Activated CD4-positive, alpha-beta memory T cell treated with anti-CD3 and anti-CD28 coated beads, Interleukin-2, amount 10 ng/mL, durations not matched to agents 7 days and 5 days (primary cell): ENCODE measurements at places on chromosomes 7 and 10. TPM values are rescaled to one million over a fixed set of nuclear protein-coding genes. Genes with fewer than 3 reads are reported as not detected.
A peak's percentile ranks its signal among the peaks of the same experiment; 100 is the strongest.

SLC26A3 gene
- not detected for total RNA-seq

FEZF1 gene
- not detected for total RNA-seq

CDNF gene
- total RNA-seq: 0.75 TPM

MRC1 gene
- total RNA-seq: not detected

DRGX gene
- not detected for total RNA-seq

DNA sequence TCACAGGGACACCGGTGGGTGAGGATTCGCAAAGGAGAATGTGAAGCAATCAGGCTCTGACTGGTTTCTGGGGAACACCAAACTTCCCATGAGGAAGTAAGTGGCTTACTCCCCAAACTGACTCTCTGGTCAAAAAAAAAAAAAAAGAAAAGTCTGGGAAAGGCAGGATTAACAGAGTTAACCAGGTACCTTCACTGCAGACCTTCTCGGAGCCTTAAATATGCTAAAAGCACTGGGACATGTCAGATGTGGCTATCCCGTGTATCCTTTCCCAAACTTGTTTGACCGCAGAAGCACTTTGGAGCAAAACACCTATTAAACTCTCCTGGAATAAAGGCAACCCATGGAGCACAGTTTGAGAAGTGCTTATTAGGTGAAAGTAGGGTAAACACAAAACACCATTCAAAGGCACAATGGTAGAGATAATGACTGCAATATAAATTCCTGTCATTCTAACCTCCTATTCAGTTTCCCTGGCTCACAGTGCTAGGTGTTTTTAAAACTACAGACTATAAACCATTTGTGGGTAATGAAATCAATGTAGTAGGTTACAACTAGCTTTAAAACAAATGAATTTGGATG, 44.1 kb upstream of the MXI1 start:
- no peak for DNase-seq

- DNase-seq: no peak
Observed at GRCh38 chr10:119413093-119413453, 129.4 kb downstream of the RGS10 start.

DNA sequence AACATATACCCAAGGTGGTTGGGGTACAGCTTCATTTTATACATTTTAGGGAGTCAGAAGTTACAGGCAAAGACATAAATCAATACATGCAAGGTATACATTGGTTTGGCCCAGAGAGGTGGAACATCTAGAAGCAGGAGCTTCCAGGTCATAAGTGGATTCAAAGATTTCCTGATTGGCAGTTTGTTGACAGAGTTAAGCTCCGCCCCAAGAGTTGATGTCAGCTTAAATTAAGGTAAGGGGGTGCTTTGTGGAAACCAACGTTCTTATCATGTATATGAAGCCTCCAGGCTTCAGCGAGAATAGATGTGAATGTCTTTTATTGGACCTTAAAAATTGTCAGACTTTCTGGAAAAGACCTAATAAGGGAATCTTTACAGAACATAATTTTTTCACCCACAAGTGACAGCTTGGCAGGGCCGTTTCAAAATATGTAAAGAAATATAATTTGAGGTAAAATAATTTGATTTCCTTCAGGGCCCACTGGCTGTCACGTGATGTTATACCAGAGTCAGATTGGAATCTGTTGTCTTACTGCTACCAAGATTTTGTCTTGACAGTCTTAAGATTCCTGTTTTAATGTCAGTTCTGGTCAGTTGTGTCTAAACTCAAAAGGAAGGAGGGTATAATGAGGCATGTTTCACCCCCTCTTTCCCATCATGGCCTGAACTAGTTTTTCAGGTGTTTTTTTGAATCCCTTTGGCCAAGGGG, 6.3 kb upstream of the PANK1 start:
- no peak for DNase-seq

DNA sequence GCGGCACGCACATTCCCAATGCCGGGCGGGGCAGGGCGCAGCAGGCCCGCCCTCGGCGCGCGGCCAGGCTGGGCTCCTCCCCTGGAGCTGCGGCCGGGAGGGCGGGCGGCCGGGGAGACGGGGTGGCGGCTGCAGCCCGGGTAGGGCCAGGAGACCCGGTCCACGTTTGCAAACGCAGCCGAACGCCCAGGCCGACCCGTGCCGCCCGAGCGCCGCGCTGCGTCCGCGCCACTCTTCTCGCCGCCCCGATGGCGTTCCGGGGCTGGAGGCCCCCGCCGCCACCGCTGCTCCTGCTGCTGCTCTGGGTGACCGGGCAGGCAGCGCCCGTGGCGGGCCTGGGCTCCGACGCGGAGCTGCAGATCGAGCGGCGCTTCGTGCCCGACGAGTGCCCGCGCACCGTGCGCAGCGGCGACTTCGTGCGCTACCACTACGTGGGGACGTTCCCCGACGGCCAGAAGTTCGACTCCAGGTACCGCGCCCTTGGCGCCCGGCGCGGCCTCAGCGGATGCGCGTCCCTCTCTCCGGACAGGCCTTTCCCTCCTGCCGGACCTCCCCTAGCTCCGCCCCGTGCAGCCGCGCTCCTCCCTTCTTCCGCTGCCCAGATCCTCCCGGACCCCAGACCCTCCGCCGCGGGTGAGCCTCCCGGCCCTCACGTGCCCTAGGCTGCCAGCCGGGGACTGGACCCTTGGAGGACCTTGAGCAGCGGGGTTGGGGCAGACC, at the start of gene FKBP9:
TSS of gene FKBP9 (plus strand) at position 115 of the 720 bp plus-strand sequence. CDS start at position 249, 134 bp downstream.
- DNase-seq: peak; percentile 26

- no peak for DNase-seq
Observed at GRCh38 chr7:22863156-22863899, 40.7 kb upstream of the TOMM7 start.

- DNase-seq: no peak
Observed at GRCh38 chr10:59844436-59844835, 61.9 kb downstream of the CCDC6 start.

- no peak for DNase-seq
Observed at GRCh38 chr7:116610210-116610609, 61.8 kb upstream of the MET start.

DNA sequence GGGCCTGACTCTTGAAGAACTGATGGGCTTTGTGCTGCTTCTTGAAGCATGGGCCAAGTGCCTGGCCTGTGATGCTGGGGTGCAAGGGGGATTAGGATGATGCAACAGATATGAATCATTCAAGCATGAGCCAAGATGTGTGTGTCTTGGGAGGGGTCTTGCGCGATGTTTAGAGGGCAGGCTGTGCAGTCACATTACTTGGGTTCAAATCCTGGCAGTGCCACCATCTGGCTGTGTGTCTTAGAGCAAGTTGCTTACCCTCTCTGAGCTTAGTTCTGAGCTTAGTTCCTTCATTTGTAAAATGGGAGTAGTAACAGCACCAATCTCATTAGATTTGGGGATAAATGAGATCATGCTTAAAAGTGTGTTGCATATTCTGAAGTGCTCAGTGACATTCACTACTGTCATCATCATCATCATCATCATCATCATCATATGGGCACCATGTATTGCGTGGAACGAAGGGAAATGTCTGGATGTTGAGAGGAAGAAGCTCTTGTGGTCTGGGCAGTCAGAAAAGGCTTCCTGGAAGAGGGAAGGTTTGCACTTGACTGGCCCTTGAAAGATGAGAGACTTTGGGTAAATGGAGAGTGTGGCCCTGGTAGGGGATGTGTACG, 9.3 kb downstream of the UNC5B start:
- DNase-seq: no peak

DNA sequence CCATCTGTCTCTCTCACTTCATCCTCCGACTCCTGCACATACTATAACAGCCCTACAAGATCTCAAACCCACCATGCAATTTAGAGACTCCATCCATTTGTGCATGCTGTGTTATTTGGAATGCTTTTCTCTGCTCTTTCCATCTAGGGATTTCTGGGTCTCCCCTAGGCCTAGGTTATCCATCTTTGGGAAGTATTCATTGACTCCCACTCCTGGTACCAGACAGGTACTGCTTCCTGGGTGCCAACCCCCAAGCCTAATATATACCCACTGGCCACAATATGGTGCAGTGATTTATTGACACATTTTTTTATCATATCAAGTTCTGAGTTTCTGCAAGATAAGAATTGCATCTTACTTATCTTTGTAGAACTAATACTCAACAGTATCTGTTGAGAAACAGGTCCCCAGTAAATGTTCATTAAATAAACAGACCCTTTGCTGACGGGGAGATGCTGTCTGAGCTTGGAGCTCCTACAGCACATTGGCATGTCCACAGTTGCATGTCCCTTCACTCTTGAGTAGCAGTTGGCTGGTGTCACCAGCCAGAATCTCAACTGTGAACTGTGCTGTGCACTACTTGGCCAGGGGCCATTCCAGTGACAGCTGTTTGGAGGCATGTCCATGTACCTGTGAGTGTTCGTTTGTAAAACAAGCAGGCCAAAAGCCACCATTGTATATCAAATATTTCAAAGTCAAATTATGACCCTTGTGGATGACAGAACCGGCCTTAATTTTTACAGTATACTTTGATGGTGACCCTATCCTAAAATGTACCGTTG, 223.3 kb upstream of the NFE2L3 start:
- DNase-seq: no peak

GRCh38 chr7:157272351-157273207, 64.2 kb upstream of the DNAJB6 start:
- DNase-seq: no peak

DNA sequence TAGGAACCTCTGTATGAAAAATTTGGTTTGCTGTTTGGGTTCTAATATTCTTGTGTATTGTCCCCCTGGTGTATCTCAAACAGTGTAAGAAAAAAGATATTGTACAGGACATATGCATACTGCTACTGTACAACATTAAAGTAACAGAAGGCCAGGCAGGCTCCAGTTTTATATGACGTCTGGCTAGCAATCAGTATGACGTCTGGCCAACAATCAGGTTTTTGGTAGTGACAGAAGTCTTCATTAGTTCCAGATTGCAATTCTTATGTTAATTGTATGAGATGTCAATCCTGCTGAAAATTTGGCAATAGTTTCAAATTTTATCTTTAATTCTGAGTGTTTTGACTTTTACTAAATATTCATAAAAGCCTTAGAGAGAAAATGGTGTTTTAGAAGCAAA, 67.9 kb upstream of the KCND2 start:
- no peak for DNase-seq
